ENCODE measurements at places on chromosomes 2 and 18.

DNA sequence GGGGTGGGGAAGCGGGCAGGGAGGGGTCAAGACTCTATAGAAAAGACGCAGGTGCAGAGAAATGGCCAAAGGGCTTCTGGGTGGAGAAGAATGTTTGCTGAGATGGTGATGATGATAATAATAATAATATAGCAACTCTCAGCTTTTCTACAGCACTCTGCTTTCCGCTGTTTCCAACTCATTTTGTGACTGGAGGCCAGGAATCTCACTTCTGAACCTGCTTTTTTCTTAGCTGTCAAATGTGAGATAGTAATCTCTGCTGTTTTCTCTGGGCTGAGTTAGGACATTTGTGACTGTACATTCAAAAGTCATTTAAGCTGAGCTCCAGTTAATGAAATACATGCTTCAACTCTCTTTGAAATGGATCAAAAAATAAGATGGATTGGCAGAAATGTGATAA, 58.4 kb downstream of the TNS1 start:
- DNase-seq: no peak

- DNase-seq: no peak
These were observed 12.5 kb downstream of the HOXD1 start for GRCh38 chr2:176200971-176201370.

GRCh38 chr2:29580223-29580622, 341.2 kb downstream of the ALK start:
- DNase-seq: no peak

DNA sequence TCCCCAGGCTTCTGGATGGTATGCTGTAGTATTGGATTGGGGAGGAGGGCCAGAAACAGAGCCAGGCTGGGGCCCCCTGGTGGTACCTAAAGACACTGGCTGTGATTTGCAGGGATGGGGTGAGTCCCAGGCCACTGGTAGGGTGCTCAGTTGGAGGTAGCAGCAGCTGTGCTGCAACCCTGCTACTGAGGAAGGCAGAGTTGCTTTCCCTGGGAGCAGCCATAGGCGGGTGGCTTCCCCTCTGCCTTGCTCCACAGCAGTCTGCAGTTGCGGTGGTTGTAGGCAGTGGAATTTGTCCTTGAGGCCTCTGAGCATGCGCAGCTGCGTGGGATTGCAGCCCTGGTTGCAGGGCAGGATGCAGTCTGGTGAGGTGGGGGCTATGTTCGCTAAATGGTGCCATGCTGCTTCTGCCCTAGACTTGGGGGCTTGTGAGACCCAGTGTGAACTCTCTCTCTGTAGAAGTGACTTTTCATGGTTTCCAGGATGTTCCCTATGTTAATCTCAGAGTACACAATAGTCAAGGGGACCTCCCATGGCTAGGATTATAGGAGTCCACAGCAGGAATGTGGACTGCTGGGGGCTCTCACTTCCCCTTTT, 443.5 kb downstream of the XIRP2 start:
- DNase-seq: no peak

DNA sequence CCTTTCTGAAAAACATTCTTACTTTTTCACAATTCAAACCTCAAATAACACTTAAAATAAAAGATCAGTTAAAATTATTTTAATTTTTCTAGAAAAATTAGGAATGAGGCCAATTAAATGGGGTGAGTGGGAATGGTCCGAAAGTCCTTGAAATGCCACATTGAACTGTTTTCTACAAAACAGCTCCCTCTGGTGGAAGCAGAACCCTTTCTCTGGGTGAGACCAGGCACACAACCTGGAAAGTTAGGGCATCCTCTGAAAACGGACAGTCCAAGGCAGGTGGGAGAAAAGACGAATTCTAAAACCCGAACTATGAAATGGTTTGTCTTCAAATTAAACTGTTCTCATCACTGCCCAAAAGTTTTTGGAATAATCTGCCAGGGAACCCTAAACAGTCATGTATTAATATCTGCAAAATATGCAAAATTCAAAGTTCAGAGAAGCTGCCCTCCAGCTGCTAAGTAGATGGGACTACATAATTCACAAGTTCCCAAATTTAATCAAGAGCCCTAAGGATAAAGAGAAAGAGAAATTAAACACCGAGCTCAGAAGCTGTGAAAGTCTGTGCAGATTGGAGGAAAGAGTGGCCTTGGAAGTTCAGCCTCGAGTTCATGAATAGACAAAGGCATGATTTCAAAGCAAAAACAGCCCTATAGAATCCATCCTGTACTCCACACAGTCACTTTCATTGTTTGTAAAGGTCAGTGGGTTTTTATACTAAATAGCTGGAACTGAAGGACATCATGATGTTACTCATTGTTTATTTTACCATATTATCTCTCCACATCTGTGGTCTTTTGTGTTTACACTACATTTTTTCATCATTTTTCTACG, 108.3 kb downstream of the PIEZO2 start:
- no peak for DNase-seq

GRCh38 chr2:168208652-168209051, 38.7 kb downstream of the STK39 start:
- DNase-seq: no peak

DNA sequence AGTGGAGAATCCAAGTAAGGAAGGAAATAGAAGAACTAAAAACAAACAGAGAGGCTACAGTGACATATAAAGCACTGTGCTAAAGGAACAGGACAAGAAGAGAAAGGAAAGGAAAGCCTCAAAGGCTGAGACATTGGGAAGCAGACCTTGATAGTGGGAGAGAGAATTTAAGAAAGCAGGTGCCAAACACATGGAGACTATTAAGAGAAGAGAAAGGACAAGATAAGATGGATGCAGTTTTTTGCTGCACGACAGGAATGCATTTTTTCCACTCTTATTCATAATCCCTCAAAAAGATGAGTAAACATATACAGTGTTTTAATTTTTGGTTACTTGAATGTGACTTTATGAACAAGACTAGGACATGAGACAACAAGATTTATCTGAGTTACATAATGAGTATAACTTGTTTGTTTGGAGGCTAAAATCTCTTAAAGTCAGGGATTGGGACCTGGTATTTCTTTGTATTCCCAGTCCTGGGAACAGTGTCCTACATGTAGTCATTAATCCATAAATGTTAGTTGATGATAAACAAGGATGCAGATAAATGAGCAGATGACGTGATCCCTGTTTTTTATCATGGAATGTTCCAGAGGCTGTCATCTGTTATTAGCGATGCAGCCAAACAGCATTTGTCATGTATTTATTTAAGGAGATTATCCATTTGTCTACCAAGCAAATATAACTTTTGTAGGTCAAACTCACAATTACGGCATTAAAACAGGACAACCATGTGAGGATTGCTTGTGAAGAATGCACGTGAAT, 141.7 kb downstream of the DNER start:
- no peak for DNase-seq

- DNase-seq: no peak
These were observed 27.7 kb downstream of the SMAD7 start for GRCh38 chr18:48922801-48923730.

- no peak for DNase-seq
These were observed 17.2 kb upstream of the NMI start for GRCh38 chr2:151306621-151307020.

DNA sequence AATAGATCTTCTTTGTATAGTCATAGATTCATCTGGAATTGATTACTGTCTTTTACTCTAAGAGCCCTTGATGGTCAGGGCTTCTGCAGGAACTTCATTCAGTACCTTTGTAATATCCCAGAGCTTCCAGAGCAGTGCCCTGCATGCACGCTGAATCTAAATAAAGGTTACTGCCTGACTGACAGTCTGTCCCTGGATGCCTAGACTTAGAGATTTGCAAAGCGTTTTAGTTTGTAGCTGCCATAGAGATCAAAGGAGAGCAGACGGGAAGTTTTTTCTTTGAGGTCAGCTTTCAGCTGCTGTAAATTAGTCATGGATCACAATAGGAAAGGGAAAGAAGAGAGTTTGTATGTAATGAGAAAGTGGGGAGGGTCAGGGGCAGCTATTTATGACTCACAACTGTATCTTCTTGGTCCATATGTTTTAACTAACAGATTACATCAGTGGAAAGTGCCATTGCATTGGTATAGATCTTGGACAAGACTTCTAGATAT, 45.2 kb upstream of the NYAP2 start:
- DNase-seq: no peak

DNA sequence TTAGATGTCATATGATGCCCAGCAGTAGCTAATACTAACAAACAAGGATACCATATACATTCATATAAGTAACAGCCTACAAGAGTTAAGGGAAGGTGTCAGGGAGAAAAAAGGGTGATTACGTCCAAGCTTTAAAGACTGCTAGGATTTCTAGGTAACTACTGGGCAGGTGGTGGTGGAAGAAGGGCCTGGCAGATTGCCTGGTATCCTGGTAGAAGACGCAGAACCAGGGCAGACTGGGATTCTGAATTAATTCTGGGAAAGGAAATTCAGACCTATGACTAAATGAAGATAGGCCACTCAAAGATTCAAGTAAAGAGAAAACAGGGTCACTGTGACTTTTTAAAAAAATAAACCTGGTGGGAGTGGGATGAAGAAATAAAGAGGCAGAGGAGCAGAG, 31.9 kb downstream of the NDUFA10 start:
- no peak for DNase-seq

DNA sequence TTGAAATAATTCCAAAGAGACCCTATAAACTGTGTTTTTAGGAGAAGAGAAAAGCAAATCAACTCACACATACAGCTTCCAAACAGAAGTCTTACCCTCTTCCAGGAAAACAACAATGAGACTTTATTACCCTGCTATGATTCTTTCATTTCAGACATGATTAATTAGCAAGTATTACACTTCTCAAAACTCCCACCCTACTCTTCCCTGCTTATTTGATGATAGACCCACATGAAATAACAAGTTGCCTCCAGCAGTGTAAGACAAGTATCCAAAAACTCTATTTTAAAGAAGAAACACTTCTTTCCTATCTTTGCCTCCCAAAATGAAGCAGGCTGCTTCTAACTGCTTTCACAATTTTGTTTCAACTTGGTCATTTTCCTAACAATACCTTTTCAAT, 4.1 kb downstream of the FIGN start:
- DNase-seq: no peak

GRCh38 chr2:202950592-202950991, 38.5 kb downstream of the CARF start:
- DNase-seq: no peak

GRCh38 chr2:138777996-138778395, 2.2 kb downstream of the NXPH2 start:
- DNase-seq: no peak

DNA sequence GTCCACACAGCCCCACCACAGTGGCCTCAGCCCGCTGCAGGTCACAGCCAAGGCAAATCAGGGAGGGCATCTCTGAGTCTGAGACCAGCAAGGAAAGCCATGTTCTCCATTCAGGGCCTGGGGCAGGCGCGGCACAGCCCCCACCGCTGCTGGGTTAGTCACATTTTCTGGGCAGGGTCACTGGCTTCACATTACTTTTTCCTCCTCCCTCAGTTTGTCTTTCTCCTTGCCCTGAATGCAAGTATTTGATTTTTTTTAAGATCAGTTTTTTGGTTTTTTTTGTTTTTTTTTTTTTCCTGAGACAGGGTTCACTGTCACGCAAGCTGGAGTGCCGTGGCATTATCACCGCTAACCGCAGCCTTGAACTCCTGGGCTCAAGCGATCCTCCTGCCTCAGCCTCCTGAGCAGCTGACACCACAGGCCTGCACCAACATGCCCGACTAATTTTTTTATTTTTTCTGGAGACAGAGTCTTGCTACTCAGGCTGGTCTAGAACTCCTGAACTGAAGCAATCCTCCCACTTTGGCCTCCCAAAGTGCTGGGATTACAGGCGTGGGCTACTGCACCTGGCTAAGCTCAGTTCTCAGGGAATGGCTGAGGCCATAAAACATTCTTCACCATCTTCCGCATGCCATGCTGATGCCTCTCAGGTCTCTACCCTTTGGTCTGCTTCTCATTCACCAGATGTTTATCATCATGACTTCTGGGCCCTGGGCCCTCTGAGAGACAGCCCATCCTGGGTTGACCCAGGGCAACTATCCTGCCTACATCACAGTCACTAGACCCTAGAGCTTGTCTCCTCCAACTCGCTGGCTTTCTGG, 628 bp upstream of the CAPG start:
- DNase-seq: no peak

DNA sequence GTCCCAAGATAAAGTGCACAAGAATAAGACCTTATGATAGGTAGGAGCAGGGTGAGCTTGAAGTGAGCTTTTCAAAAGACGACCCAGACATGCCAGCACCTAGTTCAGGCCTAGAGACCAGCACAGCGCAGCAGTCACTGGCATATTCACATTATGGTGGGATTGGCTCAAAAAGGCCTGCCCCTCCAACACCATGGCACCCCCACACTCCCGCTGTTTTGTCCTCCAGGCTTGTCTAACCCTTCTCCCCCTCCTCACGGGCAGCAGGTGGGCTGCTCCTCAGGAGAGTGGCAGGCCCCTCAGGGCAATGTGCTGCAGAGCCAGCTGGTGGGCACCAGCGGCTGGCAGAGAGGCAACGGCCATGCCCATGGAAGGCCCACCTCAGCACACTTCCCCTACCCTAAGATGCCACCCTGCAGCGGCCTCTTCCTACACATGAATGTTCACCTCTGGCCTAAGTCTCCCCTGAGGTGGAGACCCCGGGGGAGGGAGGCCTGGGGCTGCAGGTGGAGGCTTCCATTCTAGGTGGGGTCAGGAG, 25.6 kb downstream of the EMX1 start:
- DNase-seq: no peak
